Placental pericyte (primary cell): ENCODE measurements at places on chromosomes 4 and X. TPM values are rescaled to one million over a fixed set of nuclear protein-coding genes. Genes with fewer than 3 reads are reported as not detected.

The CLDN24 gene
- total RNA-seq: not detected in 2 replicates

The MAP9 gene
- 6.8 and 14.5 TPM in 2 replicates for total RNA-seq

The NUDT10 gene
- total RNA-seq: 0.14 TPM in 1 of 2 replicates, not detected in the other

The XAGE1A gene
- total RNA-seq: not detected in 2 replicates

The MANBA gene
- 103 and 231 TPM in 2 replicates for total RNA-seq

The CT47B1 gene
- not detected in 2 replicates for total RNA-seq

The SLC9A6 gene
- total RNA-seq: 13.8 and 24.5 TPM in 2 replicates

The TLR2 gene
- 0.22 and 0.29 TPM in 2 replicates for total RNA-seq

The SPACA5 gene
- total RNA-seq: not detected in 2 replicates

The NSUN7 gene
- under 0.01 and 0.22 TPM in 2 replicates for total RNA-seq
